AML-193 (cell line): ENCODE measurements at places on chromosomes 7 and 10.

GRCh38 chr7:127782654-127783559, 130.9 kb downstream of the SND1 start:
- DNase-seq, result peak; percentile 68

DNA sequence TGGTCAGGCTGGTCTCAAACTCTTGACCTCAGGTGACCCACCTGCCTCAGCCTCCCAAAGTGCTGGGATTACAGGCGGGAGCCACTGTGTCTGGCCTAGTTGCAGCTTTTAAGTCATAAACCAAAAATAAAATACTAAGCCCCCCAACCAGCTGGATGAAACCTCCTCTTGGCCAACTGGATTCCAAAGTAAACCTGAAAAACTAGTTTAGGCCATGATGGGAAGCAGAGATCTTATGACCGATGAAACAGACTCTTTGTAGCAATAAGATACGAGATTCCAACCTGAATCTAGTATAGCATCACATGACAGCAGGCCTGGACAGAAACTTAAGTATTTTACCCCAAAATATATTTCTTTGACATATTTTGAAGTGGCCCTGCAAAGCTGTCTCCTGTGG, 9.1 kb upstream of the MCM10 start:
- DNase-seq, result no peak

DNA sequence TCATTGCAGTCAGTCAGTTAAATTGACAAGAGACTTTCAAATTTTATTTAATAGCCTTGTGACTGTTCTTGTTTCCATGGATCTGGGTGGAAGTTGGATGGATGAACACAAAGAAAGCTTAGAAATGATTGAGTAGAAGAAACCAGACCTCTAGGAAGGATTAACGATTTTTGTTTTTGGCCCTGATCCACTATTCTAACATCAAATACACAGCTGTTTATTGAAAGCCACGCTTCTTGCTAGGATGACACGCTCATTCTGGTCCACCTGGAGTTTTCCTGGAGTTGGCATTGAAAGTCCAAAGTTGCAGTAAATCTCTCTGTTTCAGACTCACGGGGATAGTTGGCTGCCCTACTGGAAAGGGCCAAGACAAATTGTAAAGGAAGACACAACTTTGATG, 108.4 kb downstream of the KIF20B start:
- no peak for DNase-seq

- peak; percentile 4 for DNase-seq
Observed at GRCh38 chr7:111223802-111224253, 132.9 kb downstream of the LRRN3 start.

DNA sequence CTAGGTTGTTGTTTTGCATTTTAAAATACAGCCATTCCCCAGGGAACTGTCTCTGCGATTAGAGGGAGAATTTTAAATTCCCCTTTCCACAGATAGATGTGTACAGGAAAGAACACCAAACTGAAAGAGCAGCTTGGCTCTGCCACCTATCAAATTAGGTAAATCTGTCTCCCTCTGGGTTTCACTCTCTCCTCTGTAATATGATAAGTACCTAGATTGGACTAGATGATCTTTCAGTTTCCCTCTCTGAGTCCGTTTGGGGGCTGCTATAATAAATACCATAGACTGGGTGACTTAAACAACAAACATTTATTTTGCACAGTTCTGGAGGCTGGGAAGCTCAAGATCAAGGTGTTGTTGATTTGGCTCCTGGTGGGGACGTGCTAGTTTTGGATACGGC, 186.0 kb downstream of the KIF20B start:
- no peak for DNase-seq

GRCh38 chr7:151448261-151449252, 8.6 kb upstream of the CRYGN start:
- peak; percentile 50 for DNase-seq

- peak; percentile 74 for DNase-seq
Observed at GRCh38 chr7:131026297-131027000, 292.4 kb upstream of the KLF14 start.

- DNase-seq, result no peak
Observed at GRCh38 chr10:85098835-85099521, 770.6 kb downstream of the CCSER2 start.

DNA sequence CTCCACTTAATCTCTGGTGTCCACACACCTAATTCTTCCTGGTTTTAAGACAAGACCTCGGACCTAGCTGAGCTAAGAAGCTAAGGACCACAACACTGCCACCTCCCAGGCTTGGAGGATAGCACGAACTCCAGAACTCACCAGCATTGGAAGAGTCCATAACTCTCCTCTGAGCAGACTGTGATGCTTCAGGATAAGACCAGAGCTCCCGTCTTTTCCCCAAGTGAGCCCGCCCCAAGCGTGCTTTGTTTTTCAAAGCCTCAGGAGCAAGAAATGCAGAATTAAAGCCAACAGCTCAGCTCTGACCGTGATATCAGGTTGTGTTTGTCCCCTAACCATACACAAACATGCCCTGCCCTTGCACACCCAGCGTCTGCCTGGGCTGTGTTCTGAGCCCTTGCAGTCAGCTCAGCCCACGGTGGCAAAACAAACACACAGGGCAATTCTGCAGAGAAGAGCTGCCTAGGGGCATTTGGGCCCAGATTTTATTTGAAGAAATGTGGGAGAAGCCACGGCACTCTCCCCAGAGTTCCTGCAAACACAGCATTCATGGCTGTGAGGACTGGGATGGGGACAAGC, 145.4 kb downstream of the WDR11 start:
- no peak for DNase-seq

GRCh38 chr10:44395396-44395795, 10.5 kb upstream of the CXCL12 start:
- no peak for DNase-seq

- DNase-seq, result no peak
Observed at GRCh38 chr10:70856454-70856853, 31.9 kb downstream of the PCBD1 start.

DNA sequence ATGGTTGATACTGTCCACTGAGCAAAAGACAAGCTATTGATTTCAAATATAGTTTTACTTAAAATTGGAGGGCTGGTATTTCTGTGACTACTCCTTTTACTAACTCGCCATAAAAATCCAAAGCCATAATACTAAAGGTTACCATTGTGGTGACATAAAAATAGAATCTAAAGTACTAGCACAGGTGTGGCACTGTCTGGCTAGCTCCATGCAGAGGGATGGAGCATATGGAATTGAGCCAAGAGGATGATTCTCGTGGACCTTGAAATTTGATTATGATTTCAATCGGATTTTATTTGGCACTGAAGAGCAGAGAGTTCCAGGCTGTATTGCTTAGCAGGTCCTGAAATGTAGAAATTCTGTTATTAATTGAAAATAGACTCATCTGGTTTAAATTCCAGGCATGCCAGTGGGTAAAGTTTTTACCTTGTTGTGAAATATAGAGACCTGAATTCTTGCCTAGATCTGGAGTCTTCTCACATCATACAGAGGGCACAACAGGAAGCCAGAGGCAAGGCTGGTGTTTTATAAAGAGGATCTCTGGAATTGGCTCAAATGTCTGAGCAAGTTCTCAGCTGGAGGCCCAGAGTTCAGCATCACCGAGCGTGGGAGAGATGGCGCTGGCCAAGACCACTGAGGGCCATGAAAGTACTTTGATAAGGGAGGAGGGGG, 29.9 kb upstream of the DLD start:
- no peak for DNase-seq

- no peak for DNase-seq
Observed at GRCh38 chr10:92413519-92413918, 122.6 kb downstream of the MARCHF5 start.

- DNase-seq, result no peak
Observed at GRCh38 chr10:25547382-25547781, 372.6 kb downstream of the GPR158 start.

DNA sequence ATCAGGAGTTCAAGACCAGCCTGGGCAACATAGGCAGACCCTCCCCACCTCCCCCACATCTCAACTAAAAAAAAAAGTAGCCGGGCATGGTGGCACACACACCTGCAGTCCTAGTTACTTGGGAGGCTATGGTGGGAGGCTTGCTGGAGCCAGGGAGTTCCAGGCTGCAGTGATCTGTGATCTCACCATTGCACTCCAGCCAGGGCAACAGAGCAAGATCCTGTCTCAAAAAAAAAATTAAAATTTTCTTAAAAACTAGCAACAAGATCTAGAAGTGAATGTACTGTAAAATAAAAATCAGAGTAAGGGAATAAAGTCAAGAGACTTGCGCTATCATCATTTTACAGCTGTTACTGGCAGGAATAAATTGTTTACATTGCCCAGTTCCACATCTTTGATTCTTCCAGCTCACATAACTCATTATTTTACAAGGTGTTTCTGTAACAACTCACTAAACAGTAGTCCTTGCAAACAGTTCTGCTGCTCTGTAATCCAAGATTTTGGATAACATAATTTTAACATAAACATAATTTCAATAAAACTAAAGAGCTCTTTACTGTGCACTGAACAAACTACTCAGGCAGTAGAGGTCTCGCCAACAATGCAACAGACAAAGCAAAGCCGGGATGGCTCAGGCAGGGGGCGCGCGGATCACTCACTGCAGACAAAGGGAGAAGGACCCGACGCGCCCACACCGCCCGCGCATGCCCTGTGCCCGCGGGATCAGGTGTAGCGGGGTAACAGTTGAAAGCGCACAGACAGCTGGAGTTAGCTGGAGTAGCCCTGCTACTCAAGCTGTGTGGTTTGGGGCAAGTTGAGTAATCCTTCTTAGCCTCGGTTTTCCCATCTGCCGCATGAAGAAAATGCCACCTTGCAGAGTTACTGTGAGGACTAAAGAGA, 73.3 kb upstream of the NFE2L3 start:
- peak; percentile 61 for DNase-seq

- DNase-seq, result no peak
Observed at GRCh38 chr10:6161921-6162320, 40.8 kb upstream of the PFKFB3 start.

DNA sequence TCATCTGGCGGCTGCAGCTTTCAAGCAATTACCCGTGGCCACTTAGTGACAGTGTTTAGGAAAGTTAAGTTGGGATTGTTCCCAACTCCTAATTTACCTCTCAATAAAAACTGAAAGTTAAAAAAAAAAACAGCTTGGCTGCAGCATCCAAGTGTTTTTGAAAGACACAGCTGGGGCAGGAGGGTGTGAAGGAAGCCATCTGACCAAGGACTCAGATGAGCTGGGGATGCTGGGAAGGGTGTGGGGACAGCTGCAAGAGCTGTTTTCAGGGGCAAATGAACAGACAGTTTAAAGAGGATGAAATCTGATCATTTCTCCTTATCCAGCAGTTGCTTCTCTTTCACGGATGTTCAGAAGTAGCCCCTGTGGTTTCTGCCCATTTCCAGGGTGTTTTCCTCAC, 129.2 kb upstream of the CDCA7L start:
- no peak for DNase-seq

DNA sequence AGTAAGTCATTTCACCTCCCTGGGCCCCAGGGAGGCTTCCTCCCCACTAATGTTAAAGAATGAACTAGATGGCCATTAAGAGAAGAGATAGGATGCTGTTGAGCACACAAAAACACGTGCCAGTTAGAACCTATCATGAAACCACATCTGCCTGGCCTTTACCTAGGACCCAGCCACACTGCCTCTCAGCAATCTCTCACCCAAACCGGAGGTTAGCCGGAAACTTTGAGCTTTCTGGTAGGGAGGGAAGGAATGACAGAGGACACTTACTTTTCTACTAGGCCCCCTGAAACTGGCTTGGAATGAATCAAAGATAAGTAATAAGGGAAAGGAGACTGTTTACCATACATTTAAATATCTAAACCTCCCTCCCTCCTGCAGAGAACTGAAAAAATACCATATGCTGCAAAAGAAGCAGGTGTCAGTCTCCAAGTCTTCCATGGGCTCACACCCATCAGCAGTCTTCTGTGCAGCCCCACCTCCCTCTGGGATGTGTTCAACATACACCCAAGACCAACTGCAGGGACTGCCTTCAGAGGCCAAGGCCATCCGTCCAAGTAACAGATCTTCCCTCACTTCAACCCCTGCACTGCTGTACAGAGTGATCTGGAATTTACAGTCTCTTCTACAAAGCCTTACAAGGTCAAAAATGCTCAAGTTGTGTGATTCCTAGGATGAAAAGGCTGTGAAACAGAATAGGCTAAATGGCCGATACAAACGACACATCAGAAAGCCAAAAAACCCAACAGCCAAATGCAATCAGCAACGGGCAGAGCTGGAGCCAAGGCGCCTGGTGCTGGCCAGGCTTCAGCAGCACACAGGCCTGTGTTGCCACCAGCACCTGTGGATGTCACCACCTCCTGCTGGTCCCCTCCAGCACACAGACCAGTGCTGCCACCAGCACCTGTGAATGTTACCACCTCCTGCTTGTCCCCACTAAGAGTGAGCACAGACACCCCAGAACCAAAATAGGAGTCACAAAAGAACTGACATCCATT, 42.4 kb downstream of the SORBS1 start:
- DNase-seq, result no peak

- no peak for DNase-seq
Observed at GRCh38 chr7:110771717-110772116, 319.2 kb upstream of the LRRN3 start.

DNA sequence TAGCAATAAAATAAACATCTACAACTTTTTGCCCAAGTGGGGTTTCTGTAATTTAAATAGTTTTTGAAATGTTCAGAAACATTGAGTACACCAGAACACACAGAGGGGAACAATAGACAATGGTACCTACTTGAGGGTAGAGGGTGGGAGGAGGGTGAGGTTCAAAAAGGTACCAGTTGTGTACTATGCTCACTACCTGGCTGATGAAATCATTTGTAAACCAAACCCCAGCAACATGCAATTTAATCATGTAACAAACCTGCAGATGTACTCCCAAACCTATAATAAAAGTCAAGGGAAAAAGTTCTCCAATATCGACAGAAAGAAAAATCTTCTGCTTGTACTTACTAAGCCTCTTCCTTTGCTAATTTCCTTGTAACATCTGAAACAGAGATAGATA, 4.2 kb upstream of the TES start:
- DNase-seq, result no peak

GRCh38 chr10:70596110-70596798, 6.3 kb downstream of the PRF1 start:
- DNase-seq, result no peak

DNA sequence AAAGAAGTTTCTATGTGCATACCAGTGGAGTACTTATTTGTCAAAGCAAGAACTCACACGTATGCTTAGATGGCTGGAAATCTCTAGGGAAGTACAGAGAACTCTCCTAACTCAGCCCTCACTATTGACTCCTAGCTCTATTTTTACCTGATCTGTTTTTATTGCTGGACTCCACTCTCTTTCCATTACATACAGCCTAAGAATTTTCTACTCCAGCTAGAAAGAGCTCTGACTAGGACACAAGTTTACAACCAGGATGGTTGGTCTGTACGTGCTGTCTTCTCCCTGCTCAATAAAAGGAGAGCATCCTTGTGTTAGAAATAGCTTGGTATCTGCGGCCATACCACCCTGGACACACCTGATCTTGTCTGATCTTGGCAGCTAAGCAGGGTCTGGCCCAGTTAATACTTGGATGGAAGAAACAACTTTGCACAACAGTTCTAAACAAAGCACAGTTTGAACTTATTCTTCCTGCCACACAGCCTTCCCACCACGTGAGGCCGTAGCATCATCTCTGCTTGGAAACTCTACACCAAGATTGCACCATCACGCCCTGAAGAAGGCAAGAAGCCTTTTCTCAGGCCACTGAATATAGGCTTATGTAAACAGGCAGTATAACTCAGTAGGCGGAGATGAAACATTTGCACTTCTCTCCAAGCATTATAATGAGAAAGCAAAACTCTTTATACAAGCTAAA, 50.7 kb downstream of the KCNMA1 start:
- DNase-seq, result no peak

GRCh38 chr10:101967713-101968112, 88.3 kb downstream of the ARMH3 start:
- DNase-seq, result no peak

GRCh38 chr7:1721047-1721690, 51.1 kb downstream of the ELFN1 start:
- no peak for DNase-seq
